ENCODE measurements at places on chromosomes 7 and 10.

DNA sequence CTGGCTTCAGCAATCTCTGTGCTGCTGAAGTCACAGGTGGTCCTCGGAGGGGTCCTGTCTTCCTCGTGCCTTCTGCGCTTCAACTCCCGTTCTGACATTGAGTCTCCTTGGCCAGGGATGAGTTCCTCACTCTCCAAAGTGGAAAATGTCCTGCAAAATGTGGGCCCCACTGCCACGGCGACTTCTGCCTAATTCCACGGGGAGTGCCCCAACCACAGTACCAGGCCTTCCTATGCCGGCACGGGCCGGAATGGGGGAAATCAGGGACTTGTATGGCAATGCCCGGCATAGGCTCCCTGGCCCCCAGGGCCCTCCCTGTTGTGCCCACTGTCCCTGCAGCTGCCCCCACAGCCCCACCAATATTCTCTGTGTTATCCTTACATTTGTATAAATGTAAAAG lies 420.5 kb downstream of the TCERG1L start:
- DNase-seq, result no peak

- no peak for DNase-seq
Measured at GRCh38 chr7:105364684-105365083, 24.0 kb downstream of the SRPK2 start.

DNA sequence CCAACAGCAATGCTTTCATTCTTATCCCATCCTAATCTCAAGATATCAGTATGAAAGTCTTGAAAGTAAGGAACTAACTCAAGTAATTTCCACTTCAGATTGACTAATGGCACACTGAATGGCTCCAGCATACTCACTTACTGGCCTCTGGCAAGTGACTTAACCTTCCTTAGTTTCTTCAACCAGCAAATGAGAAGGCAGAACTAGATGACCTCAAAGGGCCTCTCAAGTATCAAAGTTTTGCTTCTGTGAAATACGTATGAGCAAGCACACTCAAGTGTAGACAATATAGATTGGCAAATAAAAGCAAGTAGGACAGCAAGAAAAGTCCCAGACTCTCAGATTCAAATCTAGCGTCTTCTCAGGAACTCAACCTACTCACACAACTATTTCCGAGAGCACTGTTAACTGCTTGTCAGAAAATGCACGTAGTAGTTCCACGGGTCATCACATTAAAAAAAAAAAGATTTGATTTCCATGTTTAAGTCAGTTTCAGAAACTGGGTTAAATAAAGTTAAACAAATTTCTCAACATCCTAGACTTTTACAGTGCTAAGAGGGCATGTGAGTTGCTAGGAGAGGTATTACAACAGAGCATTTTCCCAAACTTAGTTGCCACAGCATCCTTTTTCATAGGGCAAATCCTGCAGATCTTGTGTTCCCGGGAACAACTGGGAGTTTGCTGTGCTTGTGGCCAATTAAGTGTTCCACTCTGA lies 276.9 kb upstream of the KLF14 start:
- DNase-seq, result peak; percentile 33

GRCh38 chr10:102596506-102596971 lies 47.7 kb upstream of the TRIM8 start:
- peak; percentile 39 for DNase-seq

DNA sequence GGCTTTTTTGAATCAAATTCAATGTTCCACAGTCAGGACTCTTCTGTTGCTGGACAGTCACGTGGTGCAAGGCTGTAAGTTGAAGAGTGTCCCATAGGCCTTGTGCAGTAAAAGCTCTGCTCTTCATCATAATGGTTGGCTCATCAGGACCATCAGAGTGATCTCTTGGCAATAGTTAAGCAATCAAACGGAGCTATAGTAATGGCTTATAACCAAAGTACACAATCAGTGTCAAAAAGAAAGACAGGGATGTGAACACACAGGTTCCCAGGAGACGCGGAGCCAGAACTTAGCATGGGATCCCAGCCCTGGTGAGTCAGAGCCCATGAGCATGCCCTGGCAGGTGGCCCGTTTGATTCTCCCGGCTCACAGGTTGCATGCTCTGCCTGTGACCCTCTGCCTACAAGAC lies 10.8 kb upstream of the GPNMB start:
- no peak for DNase-seq

- DNase-seq, result peak; percentile 36
Measured at GRCh38 chr7:636396-636795, 90.1 kb upstream of the DNAAF5 start.

- DNase-seq, result no peak
Measured at GRCh38 chr10:79219322-79219957, 127.8 kb upstream of the PPIF start.

DNA sequence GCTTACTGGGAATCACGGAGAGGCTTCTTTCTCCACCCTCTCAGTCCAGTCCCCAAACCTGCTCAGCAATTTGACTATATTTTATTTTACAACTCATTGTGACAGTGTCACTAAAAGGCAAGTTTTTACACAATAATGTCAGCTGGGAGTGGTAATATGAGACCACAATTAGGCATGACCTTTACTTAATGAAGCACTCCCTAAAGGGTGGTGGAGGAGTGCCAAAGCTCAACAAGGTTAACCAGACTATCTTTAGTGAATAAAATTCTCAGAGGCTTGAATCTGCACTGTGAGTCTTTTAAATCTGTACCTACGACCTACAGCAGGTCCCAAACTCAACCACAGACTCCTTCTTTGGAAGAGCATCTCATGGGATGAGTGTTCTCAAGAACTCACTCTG lies 215.6 kb downstream of the TAX1BP1 start:
- DNase-seq, result no peak

DNA sequence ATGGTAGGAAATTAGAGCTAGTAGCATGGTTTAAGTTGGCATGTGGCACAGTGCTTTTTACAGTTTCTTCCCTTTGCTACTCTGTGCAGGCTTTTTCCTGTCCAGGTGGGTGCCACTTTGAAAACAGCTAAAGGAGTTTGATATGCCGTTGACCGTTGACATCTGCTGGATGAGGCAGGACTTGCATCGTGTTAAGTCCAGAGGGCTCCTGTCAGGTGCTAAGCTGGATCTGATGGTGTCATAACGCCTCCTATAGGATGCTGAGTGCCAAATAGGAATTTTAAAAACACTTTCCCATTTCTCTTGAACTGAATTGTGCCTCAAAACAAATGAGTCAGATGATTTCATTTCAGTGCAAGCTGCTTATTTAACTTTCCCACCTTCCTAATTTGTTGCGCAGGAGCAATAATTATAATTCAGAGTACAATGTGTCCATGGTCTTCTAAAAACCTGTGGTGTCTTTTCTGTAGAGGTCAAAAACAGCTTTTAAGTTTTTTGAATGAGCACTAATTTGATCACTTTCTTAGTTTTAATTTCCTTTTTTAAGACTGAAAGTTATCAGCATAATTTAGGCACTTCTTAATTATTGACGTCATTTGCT lies 178.3 kb downstream of the CDCA7L start:
- peak; percentile 25 for DNase-seq

DNA sequence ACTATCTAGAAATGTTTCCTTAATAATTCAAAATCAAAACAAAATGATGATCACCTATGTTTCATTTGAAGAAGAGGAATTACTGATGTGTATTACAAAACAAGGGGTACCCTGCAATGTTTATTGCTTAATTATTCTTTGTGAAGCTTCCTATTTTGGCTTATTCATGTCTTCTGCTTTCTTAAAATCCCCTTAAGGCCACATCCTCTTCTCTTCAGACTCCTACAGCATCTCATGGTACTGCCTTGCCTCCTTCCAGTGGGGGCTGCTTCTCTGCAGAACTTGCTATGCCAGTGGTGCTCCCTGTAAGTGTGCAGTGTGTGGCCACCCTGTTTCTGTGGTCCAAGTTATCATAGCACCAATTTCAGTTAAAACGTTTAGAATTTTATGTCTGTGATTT lies 35.0 kb downstream of the CCDC146 start:
- no peak for DNase-seq

GRCh38 chr7:85119934-85120333 lies 66.9 kb downstream of the SEMA3D start:
- no peak for DNase-seq

DNA sequence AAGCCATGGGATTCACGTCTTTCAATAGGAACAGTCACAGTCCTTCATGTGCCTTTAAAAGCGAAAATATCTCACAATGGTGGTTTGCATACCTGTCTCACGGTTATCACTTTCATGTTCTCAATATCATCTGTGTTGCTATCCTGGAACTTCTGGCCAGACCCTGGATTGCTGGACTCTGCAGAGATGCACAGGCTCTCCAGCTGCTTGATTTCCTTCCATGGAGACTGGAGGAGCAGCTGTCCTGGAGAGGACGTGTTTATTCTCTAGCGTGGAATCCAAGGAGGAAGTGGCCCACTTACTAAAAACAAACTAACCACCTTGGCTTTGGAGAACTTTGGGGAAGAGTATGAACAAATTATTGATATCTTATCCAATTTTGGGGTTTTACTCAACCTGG lies 16.5 kb downstream of the BTBD16 start:
- no peak for DNase-seq

- no peak for DNase-seq
Measured at GRCh38 chr10:23448802-23449570, 10.1 kb downstream of the OTUD1 start.

- no peak for DNase-seq
Measured at GRCh38 chr7:130210181-130210935, 2.7 kb downstream of the SSMEM1 start.

DNA sequence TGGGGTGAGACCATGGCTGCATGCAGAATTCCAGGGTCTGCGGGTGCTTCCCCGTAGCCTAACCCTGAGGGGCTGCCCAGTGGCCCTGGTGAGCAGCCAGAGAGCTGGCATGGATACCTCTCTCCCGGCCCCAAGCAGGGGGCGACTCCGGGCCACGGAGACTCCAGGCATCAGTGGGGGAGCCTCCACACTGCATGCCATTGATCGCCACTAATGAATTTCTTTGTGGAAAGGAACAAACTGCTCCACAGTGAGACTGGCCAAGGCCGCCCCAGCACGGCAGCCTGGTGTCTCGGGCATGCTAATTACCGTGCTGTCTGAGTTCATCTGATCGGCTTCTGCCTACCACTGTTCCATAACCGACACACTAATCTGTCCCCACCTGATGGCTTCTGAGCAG lies 184.4 kb downstream of the GRID1 start:
- no peak for DNase-seq

DNA sequence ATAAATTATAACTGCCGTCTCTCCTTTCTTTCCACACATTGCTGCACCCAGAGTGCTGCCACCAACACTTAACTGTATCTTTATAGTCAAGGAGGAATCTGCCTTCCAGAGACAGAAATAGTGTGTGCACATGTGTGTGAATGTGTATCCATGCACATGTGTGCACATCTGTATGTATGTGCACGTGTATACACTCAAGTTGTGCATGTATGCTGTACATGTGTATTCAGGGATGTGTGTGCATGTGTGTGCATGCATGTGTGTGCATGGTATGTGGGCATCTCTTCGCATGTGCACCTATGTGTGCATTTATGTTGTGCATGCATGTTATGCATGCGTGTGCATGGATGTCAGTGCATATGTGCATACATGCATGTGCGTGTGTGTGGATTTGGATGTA lies 253.3 kb downstream of the KLF6 start:
- DNase-seq, result no peak

GRCh38 chr7:99848420-99849216 lies 20.8 kb downstream of the CYP3A43 start:
- DNase-seq, result no peak

- DNase-seq, result no peak
Measured at GRCh38 chr10:78572565-78572964, 496.2 kb upstream of the ZMIZ1 start.

DNA sequence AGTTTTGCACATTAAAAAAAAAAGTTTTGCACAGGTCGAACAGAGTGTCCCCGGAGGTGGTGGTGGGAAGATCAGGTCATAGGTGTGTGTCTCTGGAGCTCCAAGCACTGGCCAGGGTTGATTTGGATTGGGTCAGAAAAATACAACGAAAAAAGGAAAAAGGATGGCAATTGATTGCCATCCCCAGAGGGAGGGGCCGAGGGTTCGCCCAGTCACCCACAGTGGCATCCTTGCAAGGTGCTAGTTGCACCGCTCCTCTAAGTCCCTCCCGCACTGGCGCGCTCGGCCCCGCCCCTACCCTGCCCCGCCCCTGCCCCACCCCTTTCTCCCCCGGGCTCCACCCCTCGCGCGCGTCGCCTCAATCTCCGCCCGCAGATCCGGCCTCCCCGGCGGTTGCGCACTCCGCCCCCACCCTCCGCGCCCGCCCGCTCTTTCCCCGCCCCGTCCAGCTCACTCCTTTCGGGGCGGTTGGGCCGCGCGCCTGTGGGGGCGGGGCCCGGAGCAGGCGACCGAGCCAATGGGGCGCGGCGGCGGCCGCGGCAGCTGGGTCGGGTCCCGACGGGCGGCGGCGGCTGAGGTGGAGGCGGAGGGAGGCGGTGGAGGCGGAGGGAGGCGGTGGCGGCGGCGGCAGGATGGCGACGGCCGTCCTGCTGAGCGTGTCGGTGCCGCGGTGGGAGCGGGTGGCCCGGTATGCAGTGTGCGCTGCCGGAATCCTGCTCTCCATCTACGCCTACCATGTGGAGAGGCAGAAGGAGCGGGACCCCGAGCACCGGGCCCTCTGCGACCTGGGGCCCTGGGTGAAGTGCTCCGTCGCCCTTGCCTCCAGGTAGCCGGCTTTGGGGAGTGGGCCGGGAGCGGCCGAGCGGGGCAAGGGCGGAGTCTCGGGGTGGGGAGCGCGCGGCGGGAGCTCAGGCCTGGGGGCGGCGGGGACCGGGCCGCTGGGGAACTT lies 31.5 kb upstream of the ERV3-1 start:
- peak; percentile 92 for DNase-seq

DNA sequence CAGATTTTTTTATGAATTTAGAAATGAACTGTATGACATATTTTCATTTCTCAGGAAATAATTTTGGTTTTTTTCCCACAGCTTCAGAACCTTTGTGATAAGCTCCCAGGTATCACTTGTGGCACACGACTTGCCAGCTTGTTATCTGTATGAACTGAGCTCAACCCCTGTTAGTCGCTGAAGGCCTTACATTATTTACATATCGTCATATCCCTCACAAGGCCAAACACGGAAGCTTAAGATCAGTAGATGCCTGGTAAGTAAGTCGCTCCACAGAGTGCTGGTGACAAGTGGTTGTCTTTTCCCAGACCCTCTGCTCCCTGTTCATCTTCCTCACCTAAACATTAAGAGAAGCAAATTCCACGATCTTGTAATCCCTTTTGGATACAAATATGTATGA lies 55.2 kb downstream of the RAPGEF5 start:
- DNase-seq, result no peak

- DNase-seq, result no peak
Measured at GRCh38 chr7:30224511-30225062, 59.8 kb upstream of the ZNRF2 start.

All from stimulated activated CD4-positive, alpha-beta T cell treated with anti-CD3 and anti-CD28 coated beads, Interleukin-15, amount 100 ng/mL, for 24 hours (primary cell).